Tongue (tissue), 3 donors: ENCODE measurements at places on chromosomes 2 and 18.
A peak's percentile ranks its signal among the peaks of the same experiment; 100 is the strongest.

DNA sequence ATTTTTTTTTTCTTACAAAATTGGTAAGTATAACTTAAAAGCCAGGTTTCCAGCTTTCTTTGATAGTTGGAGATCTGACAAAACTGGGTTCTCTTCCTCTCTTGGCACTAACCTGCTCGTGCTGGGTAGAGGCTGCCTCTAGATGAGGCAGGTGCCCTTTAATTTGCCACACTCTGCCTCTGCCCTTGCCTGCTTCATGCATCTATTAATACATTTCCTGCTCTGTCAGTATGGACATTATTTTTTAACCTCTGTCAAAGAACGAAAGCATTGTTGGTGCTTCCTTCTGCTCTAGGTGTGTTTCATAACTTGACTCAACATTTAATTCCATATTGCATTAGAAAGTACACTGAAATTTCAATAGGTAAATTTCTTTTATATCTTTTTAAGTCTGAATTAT, 490.7 kb upstream of the ZEB2 start:
- DNase-seq, result no peak

DNA sequence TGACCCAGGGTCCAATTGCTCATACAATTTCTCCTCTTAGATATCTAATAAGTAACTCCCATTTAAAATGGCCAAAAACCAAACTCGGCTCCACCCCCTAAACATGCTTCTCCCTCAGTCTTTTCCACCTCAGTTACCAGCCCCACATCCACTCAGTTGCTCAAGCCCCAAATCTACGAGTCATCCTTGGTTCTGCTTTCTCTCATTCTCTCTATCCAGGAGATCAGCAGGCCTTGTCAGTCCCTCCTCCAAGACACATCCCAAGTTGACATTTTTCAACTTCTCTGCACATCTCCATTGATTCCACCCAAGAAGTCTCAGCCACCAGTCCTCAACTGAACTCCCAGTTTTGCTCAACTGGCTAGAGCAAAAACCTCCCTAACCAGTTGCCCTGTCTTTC, 40.5 kb upstream of the RTN4 start:
- no peak for DNase-seq

DNA sequence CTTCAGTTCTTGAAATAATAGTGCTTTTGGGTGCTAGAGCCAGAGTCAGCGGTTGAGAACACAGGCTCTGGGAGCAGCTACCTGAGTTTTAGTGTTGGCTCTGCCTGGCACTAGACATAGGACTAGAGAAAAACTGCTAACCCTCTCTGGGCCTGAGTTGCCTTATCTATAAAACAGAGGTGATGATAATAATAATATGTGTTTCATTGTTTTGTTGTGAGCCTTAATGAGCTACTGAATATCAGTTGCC, 391.7 kb downstream of the PTPRM start:
- no peak for DNase-seq

DNA sequence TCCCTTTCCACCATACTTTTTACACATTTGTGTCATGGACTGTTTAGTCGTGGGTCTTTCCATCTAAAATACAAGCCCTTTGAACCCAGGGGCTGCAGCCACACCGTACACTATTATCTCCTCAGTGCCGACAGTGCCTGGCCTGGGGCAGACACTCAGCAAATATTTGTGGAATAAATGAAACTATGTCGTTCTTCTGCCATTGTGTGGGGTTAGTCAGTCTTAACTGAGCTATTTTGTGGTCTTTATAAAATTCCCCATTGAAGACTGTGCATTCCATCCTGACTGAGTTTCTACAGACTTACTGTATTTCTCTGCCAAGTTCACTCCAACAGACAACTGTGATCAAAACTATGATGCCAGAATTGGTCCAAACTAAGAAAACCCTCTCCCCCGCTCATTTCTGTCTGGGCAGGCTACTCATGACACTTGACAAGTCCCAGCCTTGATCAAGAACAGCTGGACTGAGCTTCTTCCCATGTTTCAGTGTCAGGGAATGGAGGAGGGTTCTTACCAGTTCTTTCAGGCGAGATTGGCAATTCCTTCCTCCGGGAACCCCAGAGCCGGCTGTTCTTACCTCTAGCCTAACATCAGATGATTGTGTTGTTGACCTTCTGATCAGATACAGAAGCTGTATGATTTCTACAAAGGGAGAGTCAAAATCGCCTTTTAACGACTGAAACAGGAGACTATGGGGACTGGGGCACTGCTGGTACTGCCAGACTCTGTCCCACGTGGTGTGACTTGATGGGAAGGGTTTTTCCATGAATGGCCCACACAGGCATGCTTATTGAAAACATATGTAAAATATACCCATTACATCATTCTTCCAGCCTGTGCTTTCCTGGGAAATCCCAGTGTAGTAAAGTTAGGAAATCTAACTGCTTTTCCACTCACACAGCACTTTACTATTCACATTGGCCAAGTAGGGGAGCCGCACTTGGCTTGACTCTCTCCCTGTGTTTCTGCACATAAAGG, 77.4 kb upstream of the NPAS2 start:
- DNase-seq, result peak; percentile 91

DNA sequence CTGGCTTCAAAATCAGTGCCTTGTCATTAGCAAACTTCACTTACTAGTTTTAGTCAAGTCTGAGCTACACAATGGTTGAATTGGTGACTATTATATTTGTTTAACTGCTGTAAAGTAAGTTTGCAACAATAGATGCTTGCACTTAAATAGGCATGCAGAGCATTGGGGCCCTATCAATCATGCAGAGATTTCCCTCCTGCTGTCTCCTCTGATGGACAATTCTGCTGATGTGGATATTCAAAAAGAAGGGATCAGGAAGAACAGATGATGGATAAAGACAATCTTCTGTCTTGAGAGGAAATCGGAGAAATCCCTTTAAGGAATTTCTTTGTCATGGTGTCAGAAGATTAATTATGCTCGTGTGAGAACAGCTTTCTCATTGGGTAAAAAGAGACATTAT, 89.0 kb downstream of the GREB1L start:
- DNase-seq, result no peak

DNA sequence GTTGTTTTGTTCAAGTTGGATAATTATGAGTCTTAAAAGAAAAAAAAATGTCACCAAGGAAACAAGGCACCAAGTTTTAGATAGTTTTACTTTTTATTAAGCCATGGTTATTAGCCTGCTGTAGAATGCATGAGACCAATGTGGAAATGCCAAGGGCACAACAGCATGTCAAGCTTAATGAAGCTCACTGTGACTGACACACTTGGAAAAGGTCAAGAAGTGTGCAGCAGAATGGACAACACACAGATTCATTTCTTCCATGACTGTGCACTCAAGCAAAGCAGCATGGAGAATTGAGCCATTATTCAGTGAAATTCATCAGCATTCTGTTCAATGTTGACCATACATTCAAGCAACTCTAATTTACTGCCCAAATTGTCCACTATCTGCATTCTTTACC, 23.6 kb downstream of the SPHKAP start:
- no peak for DNase-seq

DNA sequence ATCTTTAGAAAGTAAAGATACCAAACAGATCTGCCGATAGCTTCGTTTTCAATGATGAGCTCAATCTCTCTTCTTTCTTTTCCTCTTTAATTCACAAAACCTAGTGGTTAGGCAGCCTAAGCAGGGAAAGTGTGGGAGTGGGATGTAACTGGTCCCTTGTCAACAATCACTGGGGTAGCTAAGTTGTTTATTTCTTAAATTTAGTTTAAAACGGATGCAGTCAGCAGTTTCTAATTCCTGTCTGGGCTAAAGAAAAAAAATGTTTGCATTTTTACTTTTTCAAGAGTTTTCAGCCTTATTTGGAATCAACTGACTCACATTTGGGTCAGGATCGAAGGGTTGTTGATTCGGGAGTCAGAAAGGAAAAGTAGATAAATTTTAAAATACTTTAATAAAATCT, 137.7 kb upstream of the TACR1 start:
- no peak for DNase-seq

GRCh38 chr2:225326969-225327368, 72.5 kb upstream of the NYAP2 start:
- no peak for DNase-seq

DNA sequence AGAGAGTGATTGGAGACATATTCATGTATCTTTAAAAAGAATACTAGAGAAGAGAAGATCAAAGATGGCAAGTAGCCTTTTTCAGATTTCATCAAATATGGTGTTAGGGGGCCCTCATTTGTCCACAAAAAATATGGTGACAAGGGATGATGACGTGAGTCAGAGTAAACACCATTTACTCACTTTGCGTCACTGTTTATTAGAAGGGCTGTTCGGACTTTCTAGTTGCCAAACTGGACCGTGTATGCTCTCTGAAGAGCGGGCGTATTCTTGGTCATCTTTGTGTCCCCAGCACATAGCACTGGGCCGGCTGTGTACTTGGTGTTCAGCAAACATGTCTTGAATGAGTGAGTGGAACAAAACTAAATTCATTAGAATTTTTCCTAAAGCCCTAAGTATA, 37.5 kb downstream of the TTC39C start:
- DNase-seq, result no peak

DNA sequence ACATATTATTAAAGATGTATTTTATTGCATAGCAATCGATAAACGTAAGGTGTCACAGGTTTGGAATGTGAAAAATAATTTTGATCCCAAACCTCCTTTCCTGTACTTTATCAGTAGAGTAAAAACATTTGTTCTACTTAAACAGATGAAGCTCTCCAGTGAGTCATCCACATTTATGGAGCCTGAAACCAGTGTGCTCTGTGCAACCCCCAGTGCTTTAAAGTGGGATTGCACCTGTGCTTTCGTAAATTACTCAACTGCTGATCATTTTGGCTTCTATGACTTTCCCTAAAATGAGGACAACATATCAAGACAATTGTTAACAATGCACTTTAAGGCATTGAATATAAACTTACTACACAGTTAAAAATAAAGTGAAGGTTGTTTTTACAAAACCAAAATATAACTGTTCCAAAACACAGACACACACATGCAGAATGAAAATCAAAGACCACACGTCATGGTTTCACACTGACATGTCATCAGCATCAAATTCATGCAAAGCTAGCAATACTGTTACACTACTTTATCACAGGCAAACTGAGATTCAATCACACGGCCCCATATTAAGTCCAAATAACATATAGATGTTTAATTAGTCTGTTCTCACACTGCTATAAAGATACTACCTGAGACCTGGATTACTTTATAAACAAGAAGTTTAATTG, 9.7 kb downstream of the TMEM18 start:
- peak; percentile 14 for DNase-seq

GRCh38 chr2:104405623-104406022, 448.3 kb upstream of the POU3F3 start:
- DNase-seq, result peak; percentile 19

DNA sequence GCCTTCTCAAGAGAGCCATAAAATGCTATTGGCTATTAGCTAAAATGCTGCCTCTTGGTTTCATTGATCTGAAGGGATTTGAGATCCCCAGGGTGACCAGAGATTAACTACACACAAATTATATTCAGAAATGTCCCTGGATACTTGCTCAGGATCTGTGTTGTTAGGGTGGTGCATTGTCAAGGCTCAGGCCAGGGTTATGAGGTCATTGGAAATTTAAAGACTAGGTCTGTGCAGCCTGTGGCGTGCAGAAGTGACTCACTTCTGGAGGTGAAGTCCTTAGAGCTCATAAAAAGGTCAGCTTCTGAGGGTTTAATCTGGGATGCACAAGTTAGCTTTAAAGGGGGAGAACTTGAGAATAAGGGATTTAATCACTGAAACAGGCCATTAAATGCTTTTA, 23.5 kb downstream of the LRRTM1 start:
- no peak for DNase-seq

DNA sequence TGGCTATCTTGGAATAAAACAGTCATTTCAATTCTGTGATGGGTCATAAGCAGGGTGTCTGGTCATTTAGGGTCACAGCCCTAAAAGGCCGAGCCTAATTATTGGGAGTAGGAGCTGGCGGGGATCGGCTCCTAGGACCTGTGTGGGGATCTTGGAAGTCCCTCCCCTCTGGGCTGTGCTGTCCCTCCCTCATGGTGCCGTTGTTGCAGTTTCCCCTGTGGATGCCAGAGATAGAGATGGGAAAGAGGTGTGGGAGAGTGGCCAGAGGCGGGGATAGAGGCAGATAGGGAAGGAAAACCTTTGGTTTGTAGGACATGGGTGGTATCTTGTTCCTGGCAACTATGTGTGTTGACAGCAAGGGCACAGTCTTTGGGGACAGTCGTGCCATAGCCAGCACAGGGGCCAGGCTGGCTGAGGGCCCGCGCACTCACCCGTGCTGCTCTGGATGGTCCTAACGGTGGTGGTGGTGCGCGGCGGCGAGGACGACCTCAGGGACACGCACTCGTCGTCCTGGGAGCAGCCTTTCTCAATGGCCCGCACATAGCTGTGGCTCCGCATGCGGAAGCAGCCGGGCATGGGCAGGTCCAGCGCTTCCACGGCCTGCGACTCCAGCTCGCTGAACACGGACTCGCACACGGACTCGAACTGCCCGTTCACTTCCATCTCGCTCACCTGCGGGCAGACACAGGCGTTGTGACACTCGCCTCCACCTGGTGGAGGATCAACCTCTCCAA, 278.9 kb downstream of the TGIF1 start:
- no peak for DNase-seq

DNA sequence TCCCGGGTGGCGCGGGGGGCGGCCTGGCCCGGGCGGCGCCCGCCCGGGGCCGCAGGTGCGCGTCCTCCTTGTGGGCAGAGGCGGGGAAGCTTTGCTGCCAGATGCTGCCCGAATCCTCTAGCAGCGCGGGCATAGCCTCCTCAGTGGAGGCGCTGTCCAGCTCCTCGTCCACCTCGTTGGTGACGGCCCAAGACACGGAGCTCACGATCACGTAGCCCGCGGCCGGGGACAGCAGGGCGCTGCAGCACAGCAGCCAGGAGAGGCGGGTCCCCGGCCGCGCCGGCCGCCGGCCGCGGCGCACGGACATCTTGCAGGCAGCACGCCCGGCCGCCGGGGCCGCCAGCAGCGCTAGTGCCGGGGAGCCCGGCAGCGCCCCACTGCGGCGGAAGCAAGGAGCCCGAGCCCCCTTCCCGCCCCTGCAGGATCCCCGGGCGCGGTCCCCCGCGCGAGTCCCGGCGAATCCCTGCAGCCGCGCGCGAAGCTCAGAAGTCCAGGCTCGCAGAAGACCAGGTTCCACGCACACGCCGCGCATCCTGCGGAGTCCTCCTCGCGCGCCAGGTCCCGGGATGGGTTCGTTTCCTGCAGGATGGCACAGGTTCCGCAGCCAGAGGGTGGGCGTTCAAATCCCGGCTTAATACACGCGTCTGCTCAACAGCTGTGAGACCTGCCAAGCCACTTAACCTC, at the start of gene CREG2:
CREG2 (minus strand) TSS at position 353 of the 684 bp plus-strand sequence; CDS start at position 307, 46 bp downstream.
- DNase-seq, result peak; percentile 75
